Activated CD8-positive, alpha-beta T cell treated with anti-CD3 and anti-CD28 coated beads, Interleukin-2, amount 10 ng/mL, durations not matched to agents 7 days and 5 days (primary cell): ENCODE measurements at places on chromosomes 2 and 18.

DNA sequence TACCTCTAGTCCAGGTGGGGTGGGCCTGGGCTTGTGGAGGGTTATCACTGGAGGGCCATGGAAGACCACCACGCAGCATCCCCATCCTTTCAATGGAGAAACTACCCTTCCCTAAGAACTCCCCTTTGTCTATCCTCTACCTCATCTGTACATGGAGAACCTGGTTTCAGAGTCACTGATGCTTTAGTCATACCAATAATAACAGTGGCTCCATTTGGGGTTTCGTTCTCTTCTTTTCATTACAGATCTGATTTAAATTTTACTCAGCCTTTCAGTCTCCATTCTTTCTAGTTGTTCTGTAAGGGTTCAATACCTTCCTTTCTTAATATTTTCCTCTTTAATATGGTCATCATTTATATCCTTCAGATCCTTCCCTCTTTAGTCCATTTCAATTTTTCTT is 54.6 kb upstream of the ZFP36L2 start:
- DNase-seq = no peak
- peaks cover 57% of the 10 kb centered on the region for H3K36me3 ChIP-seq
- H3K4me1 ChIP-seq = peaks cover 5% of the 10 kb centered on the region
- H3K27ac ChIP-seq = no peak overlapping the region
- no peaks in the 10 kb centered on the region for H3K27me3 ChIP-seq
- H3K4me3 ChIP-seq = no peak overlapping the region

DNA sequence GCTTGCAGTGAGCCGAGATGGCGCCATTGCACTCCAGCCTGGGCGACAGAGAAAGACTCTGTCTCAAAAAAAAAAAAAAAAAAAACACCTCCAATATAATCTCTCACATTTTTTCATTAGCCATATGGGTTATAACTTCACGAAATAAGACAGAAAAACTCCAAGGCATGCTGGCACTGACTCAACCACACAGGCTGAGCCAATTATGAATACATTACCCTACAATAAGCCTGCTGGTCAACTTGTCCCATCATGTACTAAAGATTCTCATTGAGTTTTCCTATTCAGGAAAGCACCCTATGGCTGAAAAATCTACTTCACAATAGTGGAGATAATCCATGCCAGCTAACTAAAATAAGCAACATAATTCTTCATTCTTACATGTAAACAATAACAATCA is 12.8 kb upstream of the MAP3K20 start:
- no peaks in the 10 kb centered on the region for H3K36me3 ChIP-seq
- no peaks in the 10 kb centered on the region for H3K4me1 ChIP-seq
- H3K4me3 ChIP-seq = no peak overlapping the region
- DNase-seq = no peak

DNA sequence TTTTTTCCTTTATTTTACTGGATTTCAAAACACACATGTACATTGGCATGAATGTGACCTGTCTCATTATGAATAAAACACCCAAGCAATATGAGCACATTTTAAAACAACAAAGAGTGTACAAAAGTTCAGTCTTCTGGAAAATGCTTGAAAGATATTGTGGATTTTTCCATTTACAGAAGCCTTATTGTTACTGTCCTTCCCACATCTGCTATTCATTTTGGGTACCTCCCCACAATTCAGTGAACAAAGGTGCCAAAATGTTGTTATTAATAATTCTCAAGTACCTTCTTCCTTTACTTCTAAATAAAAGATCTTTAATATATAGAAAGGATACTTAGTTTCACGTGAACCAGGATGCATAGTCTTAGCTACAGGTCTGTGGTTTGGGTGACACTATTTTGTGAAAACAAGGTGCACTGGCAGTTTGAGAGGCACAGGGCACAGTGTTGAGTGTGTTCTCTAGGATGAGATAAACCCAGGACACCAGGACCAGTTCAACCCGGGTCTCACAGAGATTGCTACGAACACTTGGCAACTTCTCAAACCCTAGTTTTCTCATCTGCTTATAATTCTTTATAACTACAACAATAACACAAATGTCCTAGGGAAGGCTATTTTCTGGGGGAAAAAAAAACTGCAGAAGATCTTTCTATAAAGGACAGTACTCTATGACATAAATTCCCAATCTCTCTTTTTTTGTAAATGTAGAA is 84.5 kb upstream of the GALNT5 start:
- H3K36me3 ChIP-seq = no peaks in the 10 kb centered on the region
- no peak overlapping the region for H3K27ac ChIP-seq
- DNase-seq = no peak

DNA sequence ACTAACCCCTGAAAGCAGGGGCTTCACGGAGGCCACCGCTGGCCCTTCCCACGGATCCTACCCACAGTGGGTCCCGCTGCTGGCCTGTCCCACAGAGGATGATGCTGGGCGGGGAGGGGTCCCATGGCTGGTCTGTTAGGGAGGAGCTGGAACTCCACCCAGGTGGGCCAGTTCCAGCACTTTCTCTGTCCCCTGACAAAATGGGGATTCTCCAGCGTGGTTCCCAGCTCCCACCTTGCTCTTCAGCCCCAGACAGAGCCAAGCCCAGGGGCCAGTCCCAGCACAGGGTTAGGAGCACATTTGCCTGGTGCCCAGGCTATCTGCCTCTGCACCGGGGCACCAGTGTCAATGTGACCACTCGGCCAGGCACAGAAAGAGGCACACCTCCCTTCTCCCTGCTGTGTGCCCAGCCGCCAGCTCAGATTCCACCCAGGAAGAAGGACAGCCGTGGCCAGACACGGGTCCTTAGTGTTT is 50.0 kb downstream of the ANKMY1 start:
- no peaks in the 10 kb centered on the region for H3K36me3 ChIP-seq
- no peaks in the 10 kb centered on the region for H3K27me3 ChIP-seq
- no peak overlapping the region for H3K27ac ChIP-seq
- H3K4me3 ChIP-seq = no peak overlapping the region

- no peak overlapping the region for H3K4me3 ChIP-seq
- H3K36me3 ChIP-seq = no peaks in the 10 kb centered on the region
- no peaks in the 10 kb centered on the region for H3K4me1 ChIP-seq
- no peaks in the 10 kb centered on the region for H3K27me3 ChIP-seq
These were observed 24.0 kb upstream of the B3GNT7 start for GRCh38 chr2:231371430-231372054.

DNA sequence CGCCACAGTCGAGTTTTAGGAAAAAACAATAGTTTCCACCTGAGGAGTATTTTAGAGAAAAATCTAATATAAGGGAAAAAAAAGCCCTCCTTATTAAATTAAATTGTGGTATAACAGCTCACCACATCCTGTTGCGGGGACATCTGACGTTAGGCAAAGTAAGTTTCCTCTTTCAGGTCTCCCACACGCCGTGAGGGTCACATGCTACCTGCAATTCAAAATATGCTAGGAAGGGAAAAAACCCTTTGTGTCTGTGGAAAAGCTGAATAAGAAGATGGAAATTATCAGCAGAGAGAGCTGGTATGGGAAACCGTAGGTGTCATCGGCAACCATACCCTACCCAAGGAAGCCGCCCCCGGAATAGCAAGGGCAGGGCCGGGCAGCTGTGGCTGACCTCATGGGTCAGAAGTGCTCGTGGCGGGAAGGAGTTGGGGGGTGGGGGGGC is 128.0 kb downstream of the NFATC1 start:
- peak overlapping the region; percentile 60 for H3K4me3 ChIP-seq
- no peaks in the 10 kb centered on the region for H3K27me3 ChIP-seq
- H3K4me1 ChIP-seq = peaks cover 61% of the 10 kb centered on the region
- DNase-seq = peak; percentile 88
- H3K27ac ChIP-seq = peak overlapping the region; percentile 97
- peaks cover 10% of the 10 kb centered on the region for H3K36me3 ChIP-seq

DNA sequence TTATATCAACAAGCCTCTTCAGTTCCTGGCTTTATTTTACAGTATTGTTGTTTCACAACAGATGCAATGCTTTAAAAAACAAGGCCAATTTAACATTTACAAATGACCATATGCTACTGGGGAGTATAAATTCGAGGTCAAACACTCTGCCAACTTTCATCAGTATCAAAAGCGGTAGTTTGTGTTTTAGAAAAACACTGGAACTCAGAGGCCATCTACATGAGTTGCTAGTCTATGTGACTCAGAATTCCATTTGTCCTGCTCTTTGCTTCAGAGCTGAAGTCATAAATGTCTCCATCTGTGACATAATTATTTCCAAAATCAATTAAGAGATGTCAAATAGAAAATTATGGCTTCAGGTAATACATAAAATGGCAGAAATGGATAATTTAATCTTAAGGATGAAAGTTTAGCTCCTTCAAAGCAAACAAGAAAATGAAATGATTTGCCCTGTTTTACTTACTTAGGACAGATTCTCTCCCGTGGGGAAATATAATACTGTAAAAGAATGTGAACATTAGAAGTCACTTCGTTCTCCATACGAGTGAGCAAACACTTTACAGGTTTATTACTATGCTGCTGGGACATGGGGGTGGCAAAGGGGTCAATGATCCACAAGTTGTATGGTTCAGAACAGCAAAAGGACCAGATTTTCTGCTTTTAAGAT is 3.7 kb downstream of the MEX3C start:
- H3K36me3 ChIP-seq = peaks cover 41% of the 10 kb centered on the region
- peak overlapping the region; percentile 12 for H3K27ac ChIP-seq
- no peaks in the 10 kb centered on the region for H3K27me3 ChIP-seq
- H3K4me3 ChIP-seq = peak overlapping the region; percentile 95

- no peaks in the 10 kb centered on the region for H3K27me3 ChIP-seq
These were observed 113.9 kb downstream of the MYO1B start for GRCh38 chr2:191359133-191359532.

- DNase-seq = no peak
- H3K27ac ChIP-seq = no peak overlapping the region
- H3K4me3 ChIP-seq = no peak overlapping the region
- H3K27me3 ChIP-seq = peaks cover 2% of the 10 kb centered on the region
- peaks cover 17% of the 10 kb centered on the region for H3K4me1 ChIP-seq
These were observed 148.1 kb downstream of the DTNA start for GRCh38 chr18:34858188-34858587.

DNA sequence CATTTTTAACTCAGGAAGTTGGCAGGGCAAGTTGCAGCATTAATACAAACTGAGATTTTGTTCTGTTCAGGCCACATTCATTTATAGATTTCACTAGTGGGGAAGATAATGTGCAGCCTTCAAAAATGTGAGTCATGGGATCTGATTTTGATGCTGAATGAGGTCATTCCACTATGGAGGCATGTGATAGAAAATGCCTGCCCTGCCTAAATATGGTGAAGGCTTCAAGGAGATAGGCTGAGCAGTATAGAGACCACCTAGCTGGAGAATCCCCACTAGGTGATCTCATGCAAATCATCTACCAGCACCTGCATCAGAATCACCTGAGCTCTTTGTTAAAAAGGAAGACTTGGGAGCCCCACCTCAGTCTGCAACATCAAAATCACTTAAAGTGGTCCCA is 43.7 kb downstream of the PAX3 start:
- DNase-seq = no peak
- H3K27ac ChIP-seq = no peak overlapping the region
- H3K4me1 ChIP-seq = no peaks in the 10 kb centered on the region
- no peaks in the 10 kb centered on the region for H3K36me3 ChIP-seq
- peaks cover 3% of the 10 kb centered on the region for H3K27me3 ChIP-seq
- H3K4me3 ChIP-seq = no peak overlapping the region

- DNase-seq = no peak
- no peak overlapping the region for H3K4me3 ChIP-seq
- no peaks in the 10 kb centered on the region for H3K27me3 ChIP-seq
- no peaks in the 10 kb centered on the region for H3K4me1 ChIP-seq
- no peaks in the 10 kb centered on the region for H3K36me3 ChIP-seq
- no peak overlapping the region for H3K27ac ChIP-seq
These were observed 316.1 kb downstream of the PTH2R start for GRCh38 chr2:208722731-208723130.

GRCh38 chr2:109229094-109229675 is 100.2 kb downstream of the SH3RF3 start:
- H3K4me1 ChIP-seq = peaks cover 7% of the 10 kb centered on the region
- no peak overlapping the region for H3K27ac ChIP-seq
- no peak overlapping the region for H3K4me3 ChIP-seq
- H3K27me3 ChIP-seq = peaks cover 21% of the 10 kb centered on the region

DNA sequence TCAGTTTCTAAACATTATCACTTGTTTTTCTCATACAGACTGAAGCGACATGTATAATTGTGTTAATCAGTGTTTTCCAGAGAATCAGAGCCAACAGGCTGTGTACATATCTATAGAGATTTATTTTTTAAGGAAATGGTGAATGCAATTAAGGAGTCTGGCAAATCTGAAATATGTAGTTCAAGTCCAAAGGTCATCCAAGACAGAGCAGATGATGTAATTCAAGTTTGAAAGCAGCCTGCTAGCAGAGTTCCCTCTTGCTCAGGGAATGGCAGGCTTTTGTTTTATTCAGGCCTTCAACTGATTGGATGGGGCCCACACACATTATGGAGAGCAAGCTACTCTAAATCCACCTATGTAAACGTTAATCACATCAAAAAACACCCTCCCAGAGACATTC is 282.6 kb downstream of the CBLN2 start:
- H3K4me3 ChIP-seq = no peak overlapping the region
- H3K4me1 ChIP-seq = no peaks in the 10 kb centered on the region
- DNase-seq = no peak
- H3K27me3 ChIP-seq = no peaks in the 10 kb centered on the region

DNA sequence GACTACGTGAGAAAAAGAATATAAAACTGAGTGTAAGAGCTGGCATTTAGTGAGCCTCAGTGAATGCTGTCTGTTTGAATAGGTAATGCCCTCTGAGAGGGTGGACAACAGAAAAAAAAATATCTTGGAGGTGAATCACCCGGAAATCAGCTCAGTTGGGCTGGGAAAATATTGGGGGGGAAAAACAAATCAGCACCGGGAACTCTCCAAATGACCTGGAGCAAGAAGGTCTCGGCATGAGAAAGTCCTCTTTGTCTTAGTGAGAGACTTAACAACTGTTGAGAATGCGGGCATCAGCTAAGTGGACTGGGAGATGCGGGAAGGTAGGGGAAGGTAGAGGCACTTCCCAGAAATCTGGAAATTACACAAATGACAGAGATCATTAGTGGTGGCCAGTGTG is 109.4 kb upstream of the POU3F3 start:
- no peaks in the 10 kb centered on the region for H3K4me1 ChIP-seq
- no peaks in the 10 kb centered on the region for H3K27me3 ChIP-seq
- no peak overlapping the region for H3K4me3 ChIP-seq
- H3K36me3 ChIP-seq = no peaks in the 10 kb centered on the region
- H3K27ac ChIP-seq = no peak overlapping the region

DNA sequence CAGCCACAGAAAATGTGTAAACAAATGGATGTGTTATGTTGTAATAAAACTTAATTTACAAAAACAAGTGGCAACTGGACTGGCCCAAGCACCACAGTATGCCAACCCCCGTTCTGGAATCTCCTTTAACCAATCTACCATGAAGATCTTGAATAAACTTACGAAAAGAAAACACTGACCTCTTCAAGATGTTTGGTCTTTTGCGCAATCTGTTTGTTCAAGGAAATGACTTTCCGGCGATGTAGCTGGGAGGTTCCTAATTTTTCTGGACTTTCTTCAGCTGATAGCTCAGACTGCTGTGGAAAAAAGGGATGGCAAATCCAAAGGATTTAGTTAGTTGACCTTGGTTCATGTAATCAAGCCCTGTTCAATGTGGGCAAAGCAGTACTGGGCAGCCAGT is 55.7 kb downstream of the CCDC93 start:
- H3K27ac ChIP-seq = no peak overlapping the region
- H3K4me1 ChIP-seq = no peaks in the 10 kb centered on the region

DNA sequence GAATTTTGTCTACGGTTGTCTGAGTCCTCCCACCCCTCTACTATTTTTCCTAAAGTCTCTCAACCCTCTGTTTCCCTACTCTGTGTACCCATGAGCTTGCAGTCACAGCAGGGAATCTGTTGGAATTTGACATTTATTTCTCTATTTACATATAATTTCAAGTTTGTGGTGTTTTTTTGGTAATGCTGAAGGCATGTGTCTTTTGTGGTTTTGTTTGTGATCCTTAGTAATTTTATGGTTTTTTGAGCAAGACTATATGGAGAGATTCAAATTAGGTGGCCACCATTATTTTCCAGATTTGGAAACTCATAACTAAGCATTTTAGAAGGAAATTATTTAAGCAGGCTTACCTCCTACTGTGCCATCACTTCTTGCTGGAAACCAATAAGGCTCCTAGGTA is 27.2 kb upstream of the FBLN7 start:
- no peaks in the 10 kb centered on the region for H3K27me3 ChIP-seq
- no peak for DNase-seq
- H3K4me1 ChIP-seq = no peaks in the 10 kb centered on the region
